ENCODE measurements at places on chromosomes 11 and 22.

DNA sequence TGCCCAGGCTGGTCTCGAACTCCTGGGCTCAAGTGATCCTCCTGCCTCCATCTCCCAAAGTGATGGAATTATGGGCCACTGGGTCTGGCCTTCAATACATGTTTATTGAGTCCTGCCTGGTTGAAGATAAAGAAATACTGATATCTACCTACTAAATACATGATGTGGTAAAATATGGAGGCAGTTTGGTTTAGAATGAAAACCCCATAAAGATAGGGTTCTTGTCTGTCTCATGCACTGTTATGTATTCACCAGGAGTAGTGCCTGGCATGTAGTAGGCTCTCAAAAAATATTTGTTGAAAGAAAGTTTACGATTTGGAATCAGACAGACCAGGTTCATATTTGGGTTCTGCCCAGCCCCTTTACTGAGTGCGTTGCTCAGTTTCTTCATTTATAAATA, 21.1 kb downstream of the STIM1 start:
- no peak for DNase-seq

DNA sequence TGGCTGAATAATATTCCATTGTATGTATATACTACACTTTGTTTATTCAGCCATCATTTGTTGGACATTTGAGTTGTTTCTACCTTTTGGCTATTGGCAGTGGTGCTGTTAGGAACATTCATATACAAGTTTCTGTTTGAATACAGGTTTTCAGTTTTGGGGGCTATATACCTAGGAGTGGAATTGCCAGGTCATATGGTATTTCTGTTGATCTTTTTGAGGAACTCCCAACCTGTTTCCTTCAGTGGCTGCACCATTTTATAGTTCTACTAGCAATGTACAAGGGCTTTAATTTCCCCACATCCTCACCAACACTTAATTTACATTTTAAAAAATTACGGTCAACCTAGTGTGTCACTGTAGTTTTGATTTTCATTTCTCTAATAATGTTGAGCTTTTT, 54.6 kb downstream of the HSD17B12 start:
- DNase-seq: no peak

- DNase-seq: no peak
These were observed 186.7 kb downstream of the CADM1 start for GRCh38 chr11:115317277-115318185.

- no peak for DNase-seq
These were observed 6.0 kb downstream of the FGF19 start for GRCh38 chr11:69697861-69698260.

GRCh38 chr11:110308071-110308470, 11.7 kb upstream of the RDX start:
- DNase-seq: no peak

DNA sequence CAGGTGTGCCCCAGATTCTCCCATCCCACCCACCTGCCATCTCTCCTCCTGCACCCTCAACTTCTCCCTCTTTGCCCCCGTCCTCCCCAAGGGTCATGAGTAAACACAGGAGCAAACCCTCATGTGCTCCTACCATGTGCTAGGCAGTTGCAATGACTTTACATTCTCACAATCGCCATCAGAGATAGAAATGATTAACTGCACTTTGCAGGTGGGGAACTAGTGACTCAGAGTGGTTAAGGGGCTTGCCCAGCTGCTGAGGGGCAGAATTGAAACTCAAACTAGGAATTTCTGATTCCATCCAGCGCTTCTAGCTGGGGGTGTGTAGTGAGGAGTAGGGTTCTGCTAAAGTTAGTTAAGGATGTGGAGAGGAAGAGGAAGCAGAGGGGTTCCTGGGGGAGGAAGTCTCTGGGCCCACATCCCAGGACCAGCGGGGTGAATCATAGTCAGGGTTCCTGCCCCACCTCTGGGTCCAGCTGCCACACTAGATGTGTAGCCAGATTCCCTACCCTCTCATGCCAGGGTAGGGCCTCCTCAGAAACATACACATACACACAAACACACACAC, 16.0 kb upstream of the PRG2 start:
- no peak for DNase-seq

DNA sequence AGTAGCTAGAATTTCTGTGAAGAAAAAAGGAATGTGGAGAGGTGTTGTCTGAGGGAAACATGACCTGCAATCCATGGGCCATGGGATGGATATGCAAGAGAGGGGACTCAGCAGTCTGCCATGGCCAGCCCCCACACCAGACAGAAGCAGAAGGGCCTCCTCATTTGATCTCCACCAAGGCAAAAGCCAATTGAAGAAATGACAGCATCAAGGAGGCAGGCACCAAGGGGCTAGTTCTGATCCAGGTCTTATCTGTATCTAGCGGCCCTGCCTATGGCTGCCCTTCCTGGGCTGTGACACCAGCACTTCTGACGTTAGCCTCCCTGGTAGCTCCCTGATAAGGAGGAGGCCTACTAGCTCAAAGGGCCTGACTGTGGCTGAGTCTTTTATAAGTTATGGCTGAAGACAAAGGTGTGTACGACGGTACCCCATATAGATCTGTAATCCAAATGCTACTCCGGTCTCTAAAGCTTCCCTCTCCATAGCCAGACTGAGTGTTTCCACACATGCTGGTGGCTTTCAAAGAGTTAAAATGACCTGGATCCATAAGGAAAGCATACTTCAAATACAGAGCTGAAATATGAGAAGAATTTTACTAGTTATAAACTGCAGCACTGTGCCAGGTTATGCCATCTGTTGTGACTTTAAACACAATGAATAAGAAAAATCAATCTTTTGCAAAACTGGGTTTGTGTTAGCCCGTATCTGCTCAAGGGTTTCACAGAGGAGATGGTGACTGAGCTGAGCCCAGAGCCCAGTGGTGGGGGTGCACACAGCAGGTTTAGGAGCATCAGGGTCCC, 34.4 kb downstream of the HIRA start:
- DNase-seq: no peak

- no peak for DNase-seq
These were observed 19.9 kb upstream of the TMPRSS13 start for GRCh38 chr11:117949062-117949461.

- no peak for DNase-seq
These were observed 8.2 kb downstream of the CFL1 start for GRCh38 chr11:65849771-65850216.

GRCh38 chr11:2318123-2318522, 16.3 kb downstream of the TSPAN32 start:
- no peak for DNase-seq

- DNase-seq: no peak
These were observed 13.9 kb upstream of the BSX start for GRCh38 chr11:122995526-122995925.

- DNase-seq: no peak
These were observed 454 bp upstream of the OTUB1 start for GRCh38 chr11:63985812-63986155.

DNA sequence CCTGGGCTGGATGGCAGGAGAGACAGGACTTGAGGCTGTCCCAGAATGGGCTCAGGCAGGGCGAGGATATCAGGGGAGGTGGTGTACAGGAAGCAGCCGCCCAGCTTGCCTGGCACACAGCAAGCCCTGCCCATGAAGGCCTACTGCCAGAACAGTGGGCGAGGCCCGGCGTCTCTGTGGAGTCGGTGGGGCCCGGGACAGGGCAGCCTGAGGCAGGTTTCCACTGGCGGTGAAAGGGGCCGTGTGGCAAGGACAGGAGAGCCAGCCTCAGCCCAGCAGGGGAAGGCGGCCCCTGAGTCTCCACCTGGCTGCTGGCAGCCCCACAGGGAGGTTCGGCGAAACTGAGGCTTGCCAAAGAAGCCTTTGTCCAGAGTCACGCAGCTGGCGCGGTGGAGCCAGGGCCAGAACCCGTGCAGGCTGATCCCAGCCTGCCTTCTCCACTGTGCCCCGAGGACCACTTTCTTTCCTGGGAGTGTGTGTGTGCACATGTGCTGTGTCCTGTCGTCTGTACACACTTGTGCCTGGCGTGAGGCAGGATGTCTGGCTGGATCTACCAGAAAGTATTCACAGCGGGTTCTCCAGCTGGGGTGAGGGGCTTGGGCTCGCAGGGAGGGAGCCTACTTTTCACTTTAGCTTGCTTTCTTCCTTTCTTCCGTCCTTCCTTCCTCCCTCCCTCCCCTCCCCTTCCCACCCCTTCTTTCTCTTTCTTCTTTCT, 1.2 kb downstream of the TSPO start:
- DNase-seq: no peak

DNA sequence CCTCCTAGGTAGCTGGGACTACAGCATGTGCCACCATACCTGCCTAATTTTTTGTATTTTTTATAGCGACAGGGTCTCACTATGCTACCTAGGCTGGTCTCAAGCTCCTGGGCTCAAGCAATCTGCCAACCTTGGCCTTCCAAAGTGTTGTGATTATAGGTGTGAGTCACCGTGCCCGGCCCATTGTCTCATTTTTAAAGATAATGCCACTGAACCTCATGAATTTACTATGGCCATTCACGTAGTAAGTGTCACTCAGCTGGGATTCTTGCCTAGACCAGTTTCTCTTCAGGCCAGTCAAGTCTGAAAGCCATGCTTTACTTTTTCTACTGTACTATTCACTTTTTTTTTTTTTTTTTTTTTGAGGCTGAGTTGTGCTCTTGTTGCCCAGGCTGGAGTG, 22.4 kb downstream of the DEPDC5 start:
- no peak for DNase-seq

- no peak for DNase-seq
These were observed 27.4 kb downstream of the IL18BP start for GRCh38 chr11:72026090-72026489.

- peak; percentile 9 for DNase-seq
These were observed 47.8 kb downstream of the BRSK2 start for GRCh38 chr11:1437500-1437899.

GRCh38 chr11:12798609-12799011, 124.4 kb downstream of the TEAD1 start:
- DNase-seq: no peak

DNA sequence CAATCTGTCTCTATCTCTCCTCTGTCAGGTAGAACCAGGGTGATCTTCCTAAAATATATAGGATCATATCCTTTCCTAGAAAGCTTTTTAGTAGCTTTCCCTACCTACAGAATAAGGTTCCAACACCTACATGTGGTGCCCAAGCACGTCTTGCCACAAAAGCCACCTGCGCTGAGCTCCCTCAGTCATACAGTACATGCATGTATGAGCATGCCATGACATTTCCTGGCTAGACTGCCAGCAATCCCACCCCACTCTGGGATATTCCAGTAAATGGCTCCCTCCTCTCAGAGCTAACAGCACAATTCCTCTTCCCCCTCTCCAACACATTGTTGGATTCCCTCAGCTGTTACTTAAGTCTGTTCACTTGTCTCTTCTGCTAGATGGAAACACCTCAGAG, 398.0 kb downstream of the TENM4 start:
- DNase-seq: no peak

Data from AG04449 (cell line).